Endothelial cell of umbilical vein (primary cell): ENCODE measurements at places on chromosomes 6 and 20. TPM values are rescaled to one million over a fixed set of nuclear protein-coding genes. Genes with fewer than 3 reads are reported as not detected.

FAM210B gene
- total RNA-seq = 37.6 and 44.5 TPM in 2 replicates

ZNF311 gene
- 0.35 and 0.55 TPM in 2 replicates for total RNA-seq

AARS2 gene
- 17.9 and 18.0 TPM in 2 replicates for total RNA-seq

AK9 gene
- total RNA-seq = 3.2 and 4.0 TPM in 2 replicates

DLL1 gene
- 2.0 and 2.3 TPM in 2 replicates for total RNA-seq

RHAG gene
- total RNA-seq = not detected in 2 replicates

PLG gene
- total RNA-seq = not detected in 2 replicates

LIN28B gene
- not detected in 2 replicates for total RNA-seq

AVP gene
- not detected in 2 replicates for total RNA-seq

HAO1 gene
- total RNA-seq = not detected in 2 replicates

KCNK5 gene
- not detected in 2 replicates for total RNA-seq

BLOC1S5 gene
- 16.3 and 19.1 TPM in 2 replicates for total RNA-seq

TSPO2 gene
- total RNA-seq = not detected in 2 replicates

MDFI gene
- 32.4 and 45.8 TPM in 2 replicates for total RNA-seq

SLC17A9 gene
- total RNA-seq = 44.5 and 49.4 TPM in 2 replicates

CDSN gene
- not detected in 2 replicates for total RNA-seq

NR2E1 gene
- not detected in 2 replicates for total RNA-seq

MAS1 gene
- not detected in 2 replicates for total RNA-seq

NHLRC1 gene
- total RNA-seq = 2.2 and 2.3 TPM in 2 replicates

COL11A2 gene
- total RNA-seq = 1.3 and 1.7 TPM in 2 replicates

CLDN20 gene
- not detected in 2 replicates for total RNA-seq

ACSS1 gene
- 8.0 and 17.9 TPM in 2 replicates for total RNA-seq

PDE10A gene
- 2.9 and 6.5 TPM in 2 replicates for total RNA-seq

GPX5 gene
- not detected in 2 replicates for total RNA-seq

RNF39 gene
- total RNA-seq = not detected in 2 replicates

JAG1 gene
- 31.7 and 37.0 TPM in 2 replicates for total RNA-seq

FAM209B gene
- not detected in 2 replicates for total RNA-seq

GFOD1 gene
- 24.1 and 26.3 TPM in 2 replicates for total RNA-seq

RAET1E gene
- not detected in 2 replicates for total RNA-seq

PAK1IP1 gene
- total RNA-seq = 20.6 and 20.9 TPM in 2 replicates

CARMIL1 gene
- 8.7 and 8.8 TPM in 2 replicates for total RNA-seq

MSH5 gene
- total RNA-seq = 43.2 and 43.8 TPM in 2 replicates

CD83 gene
- total RNA-seq = 0.46 and 0.55 TPM in 2 replicates

HEY2 gene
- not detected in 2 replicates for total RNA-seq

NFYA gene
- 29.0 and 30.9 TPM in 2 replicates for total RNA-seq

PACSIN1 gene
- not detected in 2 replicates for total RNA-seq

OVOL2 gene
- not detected in 2 replicates for total RNA-seq

CTCFL gene
- not detected in 2 replicates for total RNA-seq
